ENCODE measurements at places on chromosomes 13 and 19.

GRCh38 chr13:85417807-85418206 lies 381.4 kb downstream of the SLITRK6 start:
- no peak for DNase-seq

DNA sequence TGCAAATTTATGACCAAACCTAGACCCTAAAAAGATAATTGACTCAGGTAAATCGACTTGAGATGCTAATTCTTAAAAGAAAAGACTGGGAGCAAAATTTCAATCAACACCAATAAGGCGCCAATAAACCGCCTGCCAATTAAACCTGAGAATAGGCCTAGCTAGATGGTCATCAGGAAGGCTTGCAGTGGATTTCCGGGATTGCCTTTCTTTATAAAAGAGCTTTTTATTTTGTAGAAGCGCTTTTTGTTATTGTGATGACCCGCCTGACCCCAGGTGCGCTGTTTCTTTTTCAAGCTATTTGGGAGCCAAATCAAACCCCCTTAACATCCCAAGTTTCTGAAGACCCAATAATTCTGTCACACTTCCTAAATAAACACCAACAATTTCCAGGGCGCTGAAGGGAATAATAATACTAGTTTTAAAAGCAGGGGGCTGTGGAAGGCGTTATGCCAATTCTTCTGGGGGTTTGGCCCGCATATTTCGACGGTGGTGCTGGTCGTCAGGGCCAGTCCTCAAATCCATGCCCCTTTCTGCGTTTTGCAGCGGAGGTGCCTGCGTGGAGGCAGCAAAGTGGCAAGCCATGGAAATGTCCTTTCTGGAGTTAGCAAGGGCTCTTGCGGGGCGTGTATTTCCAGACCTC lies 2.9 kb upstream of the ZIC5 start:
- no peak for DNase-seq

DNA sequence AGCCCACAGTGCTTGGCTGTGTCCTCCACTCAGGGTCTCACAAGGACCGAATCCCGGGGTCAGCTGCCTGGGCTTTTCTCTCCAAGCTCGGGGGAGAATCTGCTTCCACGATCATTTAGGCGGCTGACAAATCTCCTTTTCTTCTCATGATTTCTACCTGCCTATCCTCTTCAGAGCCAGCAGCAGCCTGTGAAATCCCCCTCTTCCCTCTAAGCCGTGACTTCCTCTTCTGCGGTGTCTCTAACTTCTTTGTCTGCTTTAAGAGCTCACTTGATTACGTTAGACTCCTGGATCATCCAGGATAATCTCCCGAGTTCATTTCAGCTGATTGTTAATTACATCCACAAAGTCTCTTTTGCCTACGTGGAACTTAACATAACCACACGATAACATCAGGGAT lies 22.5 kb upstream of the ZNF845 start:
- no peak for DNase-seq

GRCh38 chr13:23147827-23148226 lies 33.0 kb upstream of the SGCG start:
- DNase-seq = no peak

DNA sequence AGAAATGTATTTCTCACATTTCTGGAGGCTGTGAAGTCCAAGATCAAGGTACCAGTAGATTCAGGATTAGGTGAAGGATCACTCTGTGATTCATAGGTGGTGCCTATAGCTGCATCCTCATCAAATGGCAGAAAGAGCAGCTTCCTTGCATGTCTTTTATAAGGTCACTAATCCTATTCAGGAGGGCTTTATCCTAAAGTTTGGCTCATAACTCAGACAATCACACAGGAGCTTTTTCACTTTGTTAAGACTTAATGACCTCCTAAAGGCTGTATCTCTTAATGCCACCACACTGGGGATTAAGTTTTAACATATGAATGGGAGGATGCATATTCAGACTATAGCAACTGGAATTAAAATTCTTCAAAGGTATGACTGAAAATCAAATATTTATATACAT lies 861.1 kb downstream of the DACH1 start:
- DNase-seq = no peak

- no peak for DNase-seq
These were observed 287 bp downstream of the MEX3D start for GRCh38 chr19:1567848-1568227.

Measured in H4 (cell line).